ENCODE measurements at places on chromosomes 3 and 15.
A peak's percentile ranks its signal among the peaks of the same experiment; 100 is the strongest.

GRCh38 chr3:14147617-14148016 lies 22.8 kb downstream of the TMEM43 start:
- no peak for DNase-seq

GRCh38 chr15:32872621-32873283 lies 154.9 kb downstream of the GREM1 start:
- no peak for DNase-seq

DNA sequence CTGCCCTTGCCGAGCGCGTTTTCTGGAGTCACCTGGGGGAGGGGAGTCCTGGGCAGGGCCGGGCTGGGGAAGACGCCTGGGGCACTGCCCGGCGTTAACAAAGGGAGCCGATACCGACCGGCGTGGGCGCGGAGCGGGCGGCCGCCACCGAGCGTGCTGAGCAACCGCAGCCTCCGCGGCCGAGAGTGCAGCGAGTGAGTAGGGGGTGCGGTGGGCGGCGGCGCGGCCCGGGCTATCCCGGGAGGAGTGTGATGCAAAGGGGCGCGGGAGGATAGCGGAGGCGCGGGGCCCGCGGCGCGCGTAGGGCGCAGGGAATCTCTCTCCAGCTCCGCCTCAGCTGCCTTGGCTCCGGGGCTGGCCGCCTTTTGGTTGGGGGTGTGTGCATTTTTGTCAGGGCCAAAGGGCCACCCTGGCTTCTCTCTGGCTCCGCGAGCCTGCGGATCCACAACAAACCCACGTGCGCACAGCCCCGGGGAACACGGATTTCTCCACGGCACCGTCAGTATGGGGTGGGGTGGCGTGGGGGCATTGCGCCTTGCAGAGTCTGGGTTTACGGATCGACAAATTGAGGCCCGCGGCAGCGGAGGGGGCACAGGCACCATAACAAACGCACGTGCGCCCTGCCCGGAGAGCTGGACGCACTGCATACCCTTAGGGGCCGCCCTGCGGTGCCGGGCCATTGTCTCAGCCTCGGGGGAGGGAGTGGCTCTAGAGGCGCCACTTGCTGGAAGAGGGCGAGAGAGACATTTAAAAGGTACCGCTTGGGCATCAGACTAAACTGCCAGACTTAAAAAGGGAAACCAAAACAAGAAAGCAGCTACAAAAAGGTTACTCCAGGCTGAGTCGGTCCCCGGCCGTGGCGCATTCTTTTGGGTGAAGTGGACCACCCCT lies 560 bp downstream of the ST6GAL1 start:
- DNase-seq: peak; percentile 38

DNA sequence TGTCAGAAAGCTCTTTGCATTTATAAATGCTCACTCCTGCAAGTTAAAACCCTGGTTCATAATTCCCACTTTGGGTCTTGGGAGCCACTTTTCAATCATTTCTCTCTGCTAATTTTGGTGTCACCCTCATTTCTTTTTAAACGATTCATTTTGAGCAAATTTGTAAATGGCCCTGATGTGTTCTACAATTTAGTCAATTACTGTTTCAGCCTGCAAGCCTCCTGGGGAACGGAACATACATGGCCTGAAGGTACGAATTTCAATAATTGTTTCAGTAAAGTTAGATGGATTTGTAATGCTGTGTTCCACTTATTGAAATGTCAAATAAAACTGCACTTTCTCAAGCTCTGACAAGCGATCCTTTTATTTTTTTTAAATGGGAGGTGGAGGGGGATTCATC lies 43.2 kb downstream of the MAP2K5 start:
- DNase-seq: no peak

- peak; percentile 73 for DNase-seq
These were observed 1.4 kb downstream of the LOXL1 start for GRCh38 chr15:73927476-73928240.

All from AG20443 (cell line).